ENCODE measurements at places on chromosomes 6 and 20.

- no peak for DNase-seq
Measured at GRCh38 chr6:118752803-118753202, 101.4 kb upstream of the CEP85L start.

- DNase-seq: no peak
Measured at GRCh38 chr6:97958134-97958533, 675.1 kb upstream of the MMS22L start.

DNA sequence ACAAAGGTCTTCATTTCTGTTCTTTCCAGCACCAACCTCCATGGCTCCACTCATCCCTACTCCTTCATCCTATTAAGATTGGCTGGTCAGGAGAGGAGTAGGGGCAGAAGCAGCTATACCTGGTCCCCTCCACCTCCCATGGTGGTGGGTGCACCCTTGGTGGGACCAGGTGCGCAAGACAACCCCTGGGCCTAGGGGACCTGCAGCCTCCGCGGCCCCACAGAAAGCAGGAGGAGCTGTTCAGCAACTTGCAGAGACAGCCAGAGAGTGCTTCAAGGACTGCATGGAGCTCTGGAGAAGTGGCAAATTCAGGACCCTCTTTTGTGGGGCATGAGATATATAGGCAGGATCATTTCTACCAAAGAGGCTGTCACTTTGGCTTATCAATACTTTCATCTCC lies 9.8 kb downstream of the ULBP2 start:
- DNase-seq: no peak

- DNase-seq: no peak
Measured at GRCh38 chr6:155717374-155717773, 261.7 kb upstream of the NOX3 start.

DNA sequence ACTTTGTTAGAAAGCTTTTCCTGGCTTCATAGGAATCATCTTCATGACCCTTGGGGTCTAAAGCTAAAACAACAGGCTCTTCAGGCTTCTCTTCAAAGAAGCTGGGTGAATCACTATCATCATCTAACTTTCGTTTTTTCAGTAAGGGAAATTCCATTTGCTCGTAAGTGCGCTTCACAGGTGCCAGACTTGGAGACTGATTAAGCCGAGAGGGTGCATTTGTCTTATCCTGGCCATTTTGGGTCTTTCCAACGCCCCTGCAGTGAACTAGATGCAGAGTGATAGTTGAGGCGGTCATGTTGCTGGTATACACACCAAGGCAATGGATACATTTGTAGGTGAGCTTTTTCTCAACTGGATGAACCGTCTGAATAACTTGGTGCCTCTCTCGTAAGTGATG lies 38.8 kb downstream of the ADNP start:
- DNase-seq: no peak

DNA sequence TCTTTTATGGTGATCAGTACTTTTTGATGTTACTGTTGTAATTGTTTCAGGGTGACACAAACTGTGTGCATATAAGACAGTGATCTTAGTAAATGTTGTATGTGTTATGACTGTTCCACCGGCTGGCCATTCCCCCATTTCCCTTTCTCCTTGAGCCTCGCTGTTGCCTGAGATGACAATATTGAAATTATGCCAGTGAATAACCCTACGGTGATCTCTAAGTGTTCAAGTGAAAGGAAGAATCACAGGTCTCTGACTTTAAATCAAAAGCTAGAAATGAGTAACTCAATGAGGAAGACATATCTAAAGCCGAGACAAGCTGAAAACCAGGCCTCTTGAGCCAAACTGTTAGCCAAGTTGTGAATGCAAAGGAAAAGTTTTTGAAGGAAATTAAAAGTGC lies 32.3 kb downstream of the TULP4 start:
- DNase-seq: no peak

DNA sequence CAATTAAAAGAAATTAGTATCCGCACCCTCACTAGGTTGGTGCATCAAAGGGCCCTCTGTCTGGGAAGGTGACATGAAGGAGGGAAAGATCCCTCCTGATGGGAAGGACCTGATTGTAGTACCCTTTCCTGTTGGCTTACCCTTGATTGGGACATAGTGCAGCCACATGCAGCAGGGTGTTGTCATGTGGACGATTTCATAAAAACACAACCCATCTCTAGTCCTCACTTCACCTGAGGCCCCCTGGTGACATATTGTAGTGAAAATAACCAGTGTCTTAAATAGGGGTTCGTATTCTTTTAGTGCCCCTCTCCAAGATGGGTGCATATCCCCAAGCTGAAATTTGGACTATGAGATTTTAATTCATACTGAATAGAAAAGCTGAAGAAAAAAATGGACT lies 97.3 kb downstream of the SLX4IP start:
- DNase-seq: no peak

DNA sequence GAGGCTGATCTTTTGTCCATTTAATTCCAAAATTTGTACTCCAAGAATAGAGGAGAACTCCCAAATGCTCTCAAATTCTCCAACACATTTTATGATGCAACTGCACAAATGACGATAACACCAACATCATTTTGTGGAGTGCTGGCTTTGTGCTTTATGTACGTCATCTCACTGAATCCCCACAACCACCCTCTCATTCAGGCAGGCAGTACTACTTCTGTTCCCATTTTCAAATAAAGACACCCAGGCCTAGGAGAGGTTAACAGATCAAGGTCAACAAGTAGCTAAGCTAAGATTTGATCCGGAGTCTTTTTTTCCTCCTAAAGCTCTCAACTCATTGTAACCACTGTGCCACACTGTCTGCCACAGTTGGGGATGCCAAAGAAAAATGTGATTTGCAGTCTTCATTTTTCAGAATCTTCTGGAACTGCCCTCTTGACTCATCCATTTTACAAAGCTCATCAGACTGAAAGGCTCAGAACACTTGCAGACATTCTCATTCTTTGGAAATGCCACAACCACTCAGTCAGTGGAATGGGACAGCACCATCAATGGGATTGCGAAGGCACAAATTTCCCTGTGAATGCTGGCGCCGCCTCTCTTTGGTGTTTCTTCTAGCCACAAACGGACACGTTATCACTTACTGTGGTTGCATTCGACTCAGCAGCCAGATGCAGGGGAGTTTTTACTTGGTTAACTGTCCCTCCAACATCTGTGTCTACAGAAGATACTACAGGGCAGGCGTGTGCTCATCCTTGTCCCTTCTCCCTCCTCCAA lies 184.4 kb downstream of the GJA10 start:
- no peak for DNase-seq

GRCh38 chr6:45966340-45966739 lies 49.3 kb downstream of the CLIC5 start:
- DNase-seq: no peak

GRCh38 chr6:161013695-161014094 lies 22.1 kb downstream of the MAP3K4 start:
- DNase-seq: no peak

GRCh38 chr6:151448623-151449022 lies 3.3 kb downstream of the RMND1 start:
- no peak for DNase-seq

DNA sequence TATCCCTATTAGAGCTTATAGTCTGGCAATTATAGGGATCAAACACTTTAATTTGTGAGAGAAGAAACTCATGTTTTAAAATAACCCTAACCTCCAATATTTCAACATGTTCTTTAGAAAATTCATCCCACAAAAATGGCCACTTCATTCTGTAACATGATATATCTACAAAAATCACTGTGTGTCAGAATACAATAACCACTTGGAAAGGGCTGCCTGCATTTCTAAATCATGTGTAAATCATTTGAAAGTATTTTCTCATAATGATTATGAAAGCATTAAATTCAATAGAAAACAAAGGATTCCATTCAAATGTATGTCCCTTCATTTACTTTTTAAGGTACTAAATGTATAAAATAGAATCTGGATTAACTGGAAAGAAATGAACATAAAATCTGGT lies 101.4 kb upstream of the NHSL1 start:
- DNase-seq: no peak

DNA sequence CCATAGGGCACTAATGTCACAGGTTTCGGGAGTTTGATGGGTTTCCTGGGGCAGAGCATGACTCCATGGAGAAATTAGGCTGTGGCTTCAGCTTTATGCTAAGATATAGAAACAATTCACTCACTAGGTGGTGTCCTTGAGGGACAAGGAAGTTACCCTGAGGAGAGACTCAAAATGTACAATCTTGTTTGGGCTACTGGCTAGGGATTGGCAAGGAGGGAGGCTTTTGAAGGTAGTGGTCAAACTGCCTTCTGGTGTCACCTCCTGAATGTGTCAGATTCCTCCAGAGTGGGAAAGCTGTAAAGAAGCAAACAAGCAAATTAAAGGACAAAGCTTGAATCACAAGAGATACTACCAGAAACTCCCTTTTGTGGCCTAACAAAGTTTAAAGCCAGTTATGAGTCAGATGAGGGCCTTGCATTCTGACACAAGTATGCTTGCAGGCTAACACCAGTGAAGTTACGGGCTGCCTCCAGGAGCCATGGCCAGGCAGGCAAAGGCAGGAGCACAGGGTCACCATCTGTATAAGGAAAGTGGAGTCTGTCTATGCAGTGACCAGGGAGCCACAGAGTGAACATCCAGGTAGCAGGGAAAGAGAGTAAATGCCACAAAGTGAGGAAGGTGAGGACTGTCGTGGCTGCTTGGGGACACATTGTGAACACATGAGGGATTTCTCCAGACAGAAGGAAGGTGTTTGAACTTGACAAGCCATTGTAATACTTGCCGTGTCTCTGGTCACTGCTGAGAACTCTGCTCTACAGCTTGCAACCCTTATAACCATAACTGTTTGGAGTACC lies 107.7 kb upstream of the DTNBP1 start:
- DNase-seq: peak; percentile 69

GRCh38 chr20:63525971-63526370 lies 5.4 kb downstream of the PPDPF start:
- DNase-seq: no peak

DNA sequence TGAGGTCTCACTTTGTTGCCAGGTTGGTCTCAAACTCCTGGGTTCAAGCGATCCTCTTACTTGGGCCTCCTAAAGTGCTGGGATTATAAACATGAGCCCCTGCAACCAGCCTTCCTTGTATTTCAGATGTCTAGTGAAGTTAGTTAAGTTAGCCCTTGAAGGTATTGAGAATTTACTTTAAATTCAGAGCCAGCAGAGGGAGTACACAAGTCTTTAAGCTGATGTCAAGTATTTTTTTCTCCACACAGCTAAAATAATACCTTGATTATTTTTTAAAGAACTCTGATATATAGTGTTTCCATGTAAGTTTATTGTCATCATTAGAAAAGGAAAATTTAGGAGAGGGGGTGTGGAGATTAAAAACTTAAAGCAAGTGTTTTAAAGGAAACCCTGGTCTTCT lies 9.8 kb downstream of the FOXO3 start:
- no peak for DNase-seq

DNA sequence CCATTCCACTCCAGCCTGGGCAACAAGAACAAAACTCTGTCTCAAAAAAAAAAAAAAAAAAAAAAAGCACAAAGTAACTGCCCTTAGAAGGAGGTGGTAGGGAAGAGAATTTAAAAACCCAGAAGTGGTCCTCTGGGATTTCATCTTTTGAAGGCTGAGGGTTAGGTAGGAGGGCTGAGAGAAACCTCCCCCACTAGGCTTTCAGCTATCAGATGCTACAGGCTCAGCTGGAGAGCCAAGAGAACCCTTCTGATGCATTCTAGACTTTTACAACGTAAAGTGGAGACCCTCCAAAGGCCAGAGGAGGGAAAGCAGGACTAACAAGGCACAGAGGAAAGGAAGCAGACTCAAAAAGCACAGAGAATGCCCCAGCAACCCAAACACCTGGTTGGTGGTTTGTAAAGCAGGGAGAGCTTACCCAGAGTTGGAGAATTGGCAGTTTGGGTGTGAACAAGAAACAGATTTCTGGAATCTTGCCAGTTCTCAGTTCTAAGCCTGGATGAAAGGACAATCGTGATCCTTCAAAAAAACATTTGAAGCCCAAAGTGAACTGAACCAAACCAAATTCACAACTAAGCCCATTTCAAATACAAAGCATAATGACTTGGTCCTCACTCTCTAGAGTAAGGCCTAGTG lies 23.2 kb upstream of the SPAG4 start:
- DNase-seq: no peak
